Mesothelial cell of epicardium (in vitro differentiated cells): ENCODE measurements at places on chromosomes 4 and X. TPM values are rescaled to one million over a fixed set of nuclear protein-coding genes. Genes with fewer than 3 reads are reported as not detected.

The EFHC2 gene
- total RNA-seq = 1.5 to 2.4 TPM (median 2.0 TPM) in 3 replicates

DNA sequence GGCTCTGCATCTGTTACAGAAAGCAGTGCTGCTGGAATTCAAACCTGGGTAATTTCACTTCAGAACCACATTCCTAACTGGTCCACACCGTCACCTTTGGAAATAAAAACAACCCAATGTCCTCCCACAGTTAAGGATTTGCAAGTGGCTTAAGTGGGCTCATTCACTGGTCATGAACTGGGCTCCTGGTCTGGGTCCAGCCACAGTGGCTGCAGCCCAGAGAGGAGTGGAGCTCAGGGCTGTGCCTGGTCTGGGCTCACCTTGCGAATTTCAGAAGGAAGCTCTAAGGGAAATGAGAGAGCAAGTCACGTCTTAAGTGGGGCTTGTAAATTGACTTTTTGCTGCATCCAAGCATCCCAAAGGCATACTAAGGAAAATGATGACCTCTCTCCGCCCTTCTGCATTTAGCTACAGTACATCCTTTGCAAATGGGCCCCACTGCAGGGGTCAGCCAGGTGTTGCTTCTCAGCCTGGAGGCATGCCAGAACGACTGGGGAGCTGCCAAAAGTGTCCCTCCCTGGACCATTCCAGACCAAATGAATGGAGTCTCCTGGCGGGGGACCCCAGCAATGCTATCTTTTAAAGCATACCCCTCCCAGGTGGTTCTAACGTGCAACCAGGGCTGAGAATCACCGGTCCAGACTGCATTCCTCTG is 25.6 kb upstream of the CRMP1 start:
- DNase-seq = no peak

DNA sequence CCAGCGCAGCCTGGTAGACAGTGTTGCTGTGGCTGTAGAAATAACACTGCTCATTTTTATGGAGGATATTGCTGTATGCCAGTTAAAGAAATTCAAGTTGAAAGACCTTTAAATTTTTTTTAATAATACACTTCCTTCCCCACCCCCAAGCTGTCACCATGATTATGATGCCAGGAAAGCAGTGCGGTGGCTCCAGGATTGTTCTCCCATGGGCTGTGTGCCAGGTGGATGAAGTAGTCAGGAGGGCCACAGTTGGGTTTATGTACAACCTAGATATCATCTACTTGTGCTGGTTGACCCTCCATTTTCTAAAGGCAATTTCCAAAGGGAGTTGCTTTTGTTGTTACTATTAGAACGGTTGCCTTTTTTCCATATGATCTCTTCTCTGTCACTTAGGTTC is 136.6 kb downstream of the AFF1 start:
- no peak for DNase-seq

GRCh38 chr4:185272245-185272644 is 62.8 kb downstream of the SNX25 start:
- DNase-seq = no peak

- no peak for DNase-seq
These were observed 123.6 kb downstream of the PDHA2 start for GRCh38 chr4:95963456-95963855.

- DNase-seq = no peak
These were observed 1.5 kb downstream of the PLA2G12A start for GRCh38 chr4:109728385-109728784.

DNA sequence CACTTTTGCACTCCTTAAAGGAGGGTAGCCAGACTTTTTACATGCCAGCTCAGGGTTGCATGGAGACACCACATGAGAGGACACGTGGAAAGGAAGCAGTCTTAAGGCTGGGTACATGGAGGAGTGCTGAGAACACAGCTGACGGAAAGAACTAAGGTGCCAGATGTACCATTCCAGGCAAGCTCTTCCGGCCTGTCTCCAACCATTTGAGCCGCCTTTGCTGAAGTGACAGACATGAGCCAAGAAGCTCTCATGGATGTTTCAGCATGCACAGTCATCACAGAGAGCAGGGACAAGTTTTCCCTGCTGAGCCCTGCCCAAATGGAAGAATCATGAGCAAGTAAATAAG is 83.4 kb upstream of the BMP2K start:
- no peak for DNase-seq

DNA sequence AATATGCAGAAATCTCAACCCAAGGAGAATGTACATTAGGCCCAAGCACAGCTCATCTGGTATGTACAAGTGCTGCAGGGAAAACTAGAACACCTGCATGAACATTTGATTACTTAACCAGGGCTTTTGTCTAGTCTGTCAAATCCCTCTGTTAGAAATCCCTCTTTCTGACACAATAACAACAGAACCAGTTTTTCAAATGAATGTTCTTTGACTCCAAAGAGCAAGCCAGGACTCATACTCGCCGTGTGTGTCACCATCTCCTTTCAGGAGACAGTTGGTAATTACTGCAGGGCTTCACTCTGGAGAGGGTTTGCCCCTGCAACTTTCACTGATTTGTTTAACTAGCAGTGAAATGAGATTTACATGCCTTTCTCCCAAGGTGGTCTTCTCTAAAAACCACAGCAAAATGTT is 143.0 kb upstream of the FAM241A start:
- DNase-seq = no peak

The MAPK10 gene
- total RNA-seq = 20.8 to 25.2 TPM (median 24.4 TPM) in 3 replicates

GRCh38 chr4:149145803-149146202 is 669.8 kb downstream of the IQCM start:
- DNase-seq = no peak
